Endothelial cell of umbilical vein (primary cell): ENCODE measurements at places on chromosomes 11 and 22. TPM values are rescaled to one million over a fixed set of nuclear protein-coding genes. Genes with fewer than 3 reads are reported as not detected.

DNA sequence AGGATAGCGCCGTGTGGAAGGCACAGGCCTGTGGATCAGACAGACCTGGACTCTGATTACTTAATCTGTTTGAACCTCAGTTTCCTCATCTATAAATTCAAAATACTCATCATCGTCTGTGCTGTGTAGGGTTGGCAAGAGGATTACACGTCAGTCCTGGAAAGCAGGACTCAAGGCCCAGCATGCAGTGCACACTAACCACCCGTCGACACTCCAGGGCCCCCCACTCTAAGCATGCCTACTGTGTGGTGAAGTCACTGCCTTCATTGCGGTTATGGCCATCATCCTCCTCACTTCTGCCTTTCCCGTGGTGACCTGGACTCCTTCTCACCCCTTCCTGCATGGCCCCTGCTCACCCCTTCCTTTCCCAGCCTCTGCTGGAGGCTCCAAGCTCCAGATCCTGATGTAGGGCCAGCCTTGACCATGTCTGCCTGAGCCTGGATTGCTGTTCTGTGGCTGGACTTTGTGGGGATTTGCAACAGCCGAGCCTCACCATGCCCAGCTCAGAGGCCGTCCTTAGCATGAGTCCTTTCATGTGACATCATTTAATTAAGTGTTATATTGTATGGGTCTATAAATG lies 1158.0 kb downstream of the TBC1D22A start:
- no peak for DNase-seq

Gene MRGPRX3
- not detected in 2 replicates for polyA plus RNA-seq

DNA sequence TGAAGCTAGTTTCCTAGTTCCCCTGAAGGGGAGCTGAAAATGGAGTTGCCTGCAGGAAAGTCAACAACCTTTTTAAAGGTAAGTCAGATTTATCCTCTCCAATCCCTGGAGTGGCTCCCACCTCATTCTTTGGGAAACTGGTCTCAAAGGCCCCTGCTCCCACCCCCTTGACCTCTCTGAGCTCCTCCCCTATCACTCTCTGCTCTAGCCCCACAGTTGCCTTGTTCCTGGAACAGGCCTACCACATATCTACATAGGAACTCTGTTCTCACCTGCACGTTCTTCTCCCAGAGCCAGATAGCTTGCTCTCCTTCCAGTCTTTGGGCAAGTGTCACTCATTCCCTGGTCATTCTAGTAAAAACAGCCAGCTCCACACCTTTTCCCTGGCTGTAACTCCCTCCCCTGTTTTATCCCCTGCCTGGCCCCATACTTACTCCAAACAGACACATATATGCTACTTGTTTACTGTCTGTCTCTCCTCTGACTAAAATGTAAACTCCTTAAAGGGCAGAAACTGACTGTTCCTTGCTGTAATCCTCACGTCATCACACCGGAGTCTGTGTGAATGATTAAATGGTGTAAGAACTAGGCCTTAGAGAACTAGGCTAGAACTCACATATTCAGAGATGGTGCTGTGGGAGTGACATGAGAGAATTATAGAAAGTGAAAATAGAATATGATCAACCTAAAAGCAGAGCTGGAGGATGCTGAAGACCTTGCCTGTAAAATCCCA lies 53.3 kb downstream of the TCF20 start:
- DNase-seq, result no peak

DNA sequence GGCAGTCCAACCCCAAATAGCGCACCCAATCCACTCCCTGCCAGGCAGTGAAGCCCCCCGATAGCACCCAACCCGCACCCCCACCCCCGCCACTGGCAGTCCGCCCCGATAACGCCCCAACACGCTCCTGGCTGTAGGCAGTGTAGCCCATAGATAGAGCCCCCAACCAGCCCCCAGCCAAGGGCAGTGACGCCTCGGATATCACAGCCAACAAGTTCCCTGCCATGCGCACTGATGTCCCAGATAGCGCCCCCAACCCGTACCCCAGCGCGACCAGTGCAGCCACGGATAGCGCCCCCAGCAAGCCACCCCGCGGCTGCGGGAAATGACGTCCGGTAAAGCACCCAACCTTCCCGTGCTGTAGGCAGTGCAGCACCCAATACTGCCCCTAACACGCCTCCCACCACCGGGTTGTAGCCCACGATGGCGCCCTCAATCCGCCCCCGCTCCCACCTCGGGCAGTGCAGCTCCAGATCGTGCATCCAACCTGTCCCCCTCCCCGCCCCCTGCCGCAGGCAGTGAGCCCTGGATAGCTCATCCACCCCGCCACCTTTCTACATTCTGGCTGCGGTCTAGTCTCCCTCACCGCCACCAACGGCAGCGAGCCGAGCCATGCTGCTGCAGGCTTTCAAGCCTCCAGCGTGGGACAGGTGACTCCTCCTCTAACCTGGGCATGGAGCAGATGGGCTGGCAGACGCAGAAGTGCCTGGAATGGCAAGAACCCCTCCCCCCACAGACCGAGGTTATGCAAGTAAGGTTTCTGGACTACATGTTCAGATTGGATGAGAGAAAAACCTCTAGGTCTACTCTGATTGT lies 625 bp downstream of the RFPL2 start:
- no peak for DNase-seq

- DNase-seq, result no peak
Measured at GRCh38 chr11:73157101-73158010, 15.2 kb upstream of the FCHSD2 start.

DNA sequence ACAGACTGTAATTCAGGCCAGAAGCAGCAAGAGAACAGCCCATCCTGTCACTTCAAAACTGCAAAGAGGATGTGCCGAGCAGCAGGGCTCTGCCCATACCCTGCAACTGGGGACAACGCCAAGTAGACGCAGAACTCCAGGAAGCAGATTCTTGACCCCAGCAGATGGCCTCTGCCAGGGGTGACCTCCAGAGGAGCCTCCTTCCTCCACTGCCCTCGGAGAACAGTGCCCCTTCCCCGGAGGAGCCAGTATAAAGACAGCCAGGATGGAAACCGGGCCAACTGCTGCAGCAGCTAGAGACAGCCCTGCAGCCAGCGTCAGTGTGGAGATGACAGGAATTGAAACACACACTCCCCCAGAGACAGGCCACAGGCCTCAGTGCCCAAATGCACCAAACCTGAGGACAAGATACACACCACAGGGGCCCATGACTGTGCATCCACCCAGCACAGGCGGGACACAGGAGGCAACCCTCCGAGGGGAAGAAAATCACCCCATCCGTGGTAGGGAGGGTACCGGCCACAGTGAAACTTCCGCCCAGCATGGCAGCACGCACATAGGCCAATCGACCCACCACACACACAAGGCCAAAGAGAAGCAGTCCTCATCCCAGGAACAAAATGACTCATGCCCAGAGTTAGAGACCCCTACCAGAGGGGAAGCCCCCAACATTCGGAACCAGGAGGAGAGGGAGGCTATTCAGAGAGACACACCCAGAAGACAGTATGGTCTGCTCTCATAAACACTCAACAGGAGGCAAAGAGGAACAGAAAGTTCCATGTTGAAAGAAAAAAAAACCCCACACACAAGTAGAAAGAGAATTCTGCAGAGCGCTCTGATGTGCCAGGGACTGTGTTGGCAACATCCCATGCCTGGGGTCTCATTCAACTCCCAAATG lies 5.6 kb downstream of the AHNAK start:
- DNase-seq, result peak; percentile 60

Gene LINC01488
- polyA plus RNA-seq, result not detected in 2 replicates

Gene CAPN5
- 16.6 and 17.0 TPM in 2 replicates for polyA plus RNA-seq
